H1 (cell line): ENCODE measurements at places on chromosomes 11 and 22.

- no peak for DNase-seq
These were observed 858.4 kb downstream of the NTM start for GRCh38 chr11:132228746-132229325.

GRCh38 chr11:126973051-126973450 is 27.5 kb downstream of the KIRREL3 start:
- DNase-seq: no peak

DNA sequence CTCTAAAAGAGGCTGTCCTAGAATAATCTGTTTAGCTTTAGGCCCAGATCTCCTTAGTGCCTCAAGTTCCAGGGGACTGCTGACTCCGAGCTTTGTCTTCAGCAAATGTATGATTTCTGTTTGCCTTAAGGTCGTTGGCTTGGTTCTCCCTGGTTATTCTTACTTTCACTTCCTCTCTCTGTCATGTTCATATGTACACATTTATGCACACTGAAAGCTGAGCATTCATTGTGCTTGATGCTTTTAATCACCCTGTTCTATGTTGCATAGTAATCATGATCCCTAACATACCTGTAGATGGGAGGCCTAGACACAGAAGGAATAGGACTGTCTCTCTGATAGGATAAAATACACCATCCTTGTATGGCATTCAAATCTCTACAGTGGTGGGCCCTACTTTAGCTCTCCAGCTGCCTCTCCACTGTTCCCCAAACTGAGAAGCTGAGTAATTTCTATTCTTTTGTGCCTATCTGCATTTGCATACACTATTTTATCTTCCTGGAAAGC is 7.2 kb downstream of the PPFIBP2 start:
- DNase-seq: no peak

DNA sequence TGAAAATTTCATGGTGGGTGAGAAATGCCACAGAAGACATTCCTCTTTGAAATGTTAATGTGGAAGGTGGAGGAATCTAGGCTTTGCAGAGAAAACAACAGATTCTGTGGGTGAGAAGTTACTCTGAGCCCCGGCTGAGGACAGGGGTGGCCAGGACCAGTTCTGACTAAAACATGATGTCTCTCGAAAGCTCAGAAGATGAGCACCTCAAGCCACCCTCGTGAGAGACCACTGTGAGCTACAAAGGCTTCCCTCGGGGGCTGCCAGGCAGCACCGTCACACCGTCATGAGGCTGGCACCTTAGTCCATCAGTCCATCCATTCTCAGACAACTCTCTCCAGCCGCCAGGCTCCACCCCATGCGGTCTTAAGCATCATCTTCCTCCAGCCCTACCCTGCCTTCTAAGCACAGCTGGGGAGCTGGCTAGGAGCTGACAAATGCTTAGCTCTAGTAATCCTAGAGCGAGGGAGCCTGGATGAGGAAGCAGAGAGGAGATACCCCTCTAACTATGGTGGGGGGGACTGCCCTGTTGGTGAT is 360.5 kb downstream of the SHANK2 start:
- DNase-seq: no peak
